Stimulated activated CD8-positive, alpha-beta memory T cell treated with anti-CD3 and anti-CD28 coated beads, Interleukin-2, amount 100 ng/mL, for 48 hours (primary cell): ENCODE measurements at places on chromosomes 4 and X.

DNA sequence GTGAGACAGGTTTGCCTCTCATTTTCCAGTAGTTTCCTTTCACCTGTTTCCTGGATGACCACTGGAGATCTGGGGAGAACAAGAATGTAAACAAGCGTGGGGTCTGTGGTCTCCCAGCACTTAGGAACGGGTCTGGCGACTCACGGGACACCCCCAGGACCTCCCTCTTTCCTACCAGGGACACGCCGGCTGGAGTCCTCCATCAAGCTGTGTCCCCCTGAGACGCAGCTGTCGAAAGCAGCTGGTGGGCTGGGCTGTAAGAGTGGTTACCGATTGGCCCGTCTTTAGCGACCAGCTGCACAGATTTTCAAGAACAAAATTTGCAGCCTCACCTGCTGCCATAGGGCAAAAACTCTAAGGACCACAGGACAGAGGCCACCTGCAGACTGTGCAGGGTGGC lies 11.9 kb downstream of the LRPAP1 start:
- no peak for DNase-seq

DNA sequence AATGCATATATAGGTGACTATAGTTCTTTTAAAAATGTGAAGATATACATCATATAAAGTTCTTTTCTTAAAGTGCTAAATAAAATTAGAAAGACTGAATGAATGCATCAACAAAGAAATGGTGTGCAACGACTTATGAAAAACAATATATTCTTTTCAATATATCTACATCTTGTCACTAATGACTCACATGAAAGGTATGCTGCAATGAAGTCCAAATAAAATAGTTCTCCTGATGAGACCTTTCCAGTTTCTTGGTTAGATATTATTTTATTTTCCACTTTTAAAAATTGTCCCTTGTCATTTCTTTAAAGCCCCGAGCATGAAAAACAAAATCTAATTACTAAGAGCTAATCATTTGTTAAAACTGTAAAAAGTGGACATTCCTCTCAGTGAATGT lies 462.1 kb downstream of the PCDH11X start:
- DNase-seq: no peak

DNA sequence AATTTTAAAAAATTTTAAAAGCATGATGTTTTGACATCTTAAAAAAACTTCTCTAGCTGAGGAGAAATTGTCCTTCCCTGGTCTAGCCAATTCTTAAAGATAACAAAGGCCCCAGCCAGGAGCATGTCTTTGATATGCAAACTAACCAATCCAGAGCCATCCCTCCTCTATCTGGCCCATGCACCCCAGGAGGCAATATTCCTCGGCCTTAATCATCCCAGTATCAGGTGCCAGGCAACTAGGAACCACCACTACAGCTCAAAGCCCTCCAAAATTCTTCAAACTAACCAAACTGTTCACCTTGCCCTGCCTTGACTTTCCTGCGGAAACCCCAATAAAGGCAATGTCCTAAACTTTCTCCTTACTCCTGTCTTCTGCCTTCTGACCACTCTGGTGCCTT lies 97.8 kb upstream of the USP9X start:
- no peak for DNase-seq

- no peak for DNase-seq
Measured at GRCh38 chrX:109624641-109625616, at the start of gene KCNE5. Gene KCNE5 (minus strand): TSS chrX:109625172. CDS start chrX:109625020, 152 bp downstream.

- no peak for DNase-seq
Measured at GRCh38 chr4:73698217-73698616, 42.2 kb upstream of the CXCL8 start.

- DNase-seq: no peak
Measured at GRCh38 chr4:163343604-163344146, at the start of gene NPY5R. Gene NPY5R (plus strand): TSS chr4:163343892. CDS start chr4:163350274, 6,382 bp downstream.

DNA sequence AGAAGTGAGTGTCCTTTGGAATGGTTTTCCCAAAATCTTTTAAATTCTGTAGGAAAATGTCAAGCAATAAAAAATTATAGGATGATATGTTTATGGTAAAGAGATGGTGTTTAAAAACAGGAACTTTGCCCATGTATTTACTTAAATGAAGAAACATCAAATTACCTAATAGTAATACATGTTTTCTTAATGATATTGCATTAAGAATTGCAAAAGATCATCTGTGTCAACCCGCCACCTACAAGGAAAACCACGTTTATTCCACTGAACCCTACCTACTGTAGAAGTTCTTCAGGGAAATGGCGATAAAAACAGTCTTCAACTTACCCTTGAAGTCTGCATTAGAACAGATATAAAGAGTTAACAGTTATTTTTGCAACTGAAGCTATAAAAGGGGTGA lies 67.2 kb upstream of the NDP start:
- no peak for DNase-seq

- no peak for DNase-seq
Measured at GRCh38 chrX:103651151-103651773, 22.5 kb downstream of the TCEAL1 start.

GRCh38 chrX:41153448-41153847 lies 68.2 kb downstream of the USP9X start:
- no peak for DNase-seq

GRCh38 chr4:8295471-8295870 lies 25.9 kb downstream of the HTRA3 start:
- DNase-seq: no peak

DNA sequence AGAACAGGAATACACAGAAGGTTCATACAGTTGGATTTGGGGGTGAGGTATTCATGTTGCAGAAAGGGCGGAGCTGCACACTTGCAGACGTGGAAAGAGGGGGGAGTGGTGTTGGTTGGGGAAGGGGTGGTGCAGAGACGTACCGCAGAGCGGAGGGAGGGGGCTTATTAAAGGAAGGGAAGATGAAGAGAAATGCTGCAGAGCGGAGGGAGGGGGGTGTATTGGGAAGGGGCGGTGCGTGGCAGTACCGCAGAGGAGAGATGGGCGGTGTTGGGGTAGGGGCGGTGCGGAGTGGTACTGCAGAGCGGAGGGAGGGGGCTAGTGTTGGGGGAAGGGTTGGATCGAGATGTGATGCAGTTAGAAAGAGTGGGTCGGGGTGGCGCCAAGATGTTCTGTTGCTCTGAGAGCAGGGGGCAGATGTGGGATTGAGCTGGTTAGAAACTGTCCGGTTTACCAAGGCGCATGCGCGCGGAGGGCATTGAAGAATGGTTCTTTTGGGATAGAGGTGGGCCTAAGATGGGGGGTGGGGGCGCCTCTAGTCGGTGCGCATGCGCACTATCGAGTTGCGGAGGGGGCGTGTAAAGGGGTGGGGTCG lies 900 bp downstream of the TRO start:
- peak; percentile 26 for DNase-seq

GRCh38 chr4:153087671-153088194 lies 116.5 kb upstream of the TRIM2 start:
- no peak for DNase-seq

DNA sequence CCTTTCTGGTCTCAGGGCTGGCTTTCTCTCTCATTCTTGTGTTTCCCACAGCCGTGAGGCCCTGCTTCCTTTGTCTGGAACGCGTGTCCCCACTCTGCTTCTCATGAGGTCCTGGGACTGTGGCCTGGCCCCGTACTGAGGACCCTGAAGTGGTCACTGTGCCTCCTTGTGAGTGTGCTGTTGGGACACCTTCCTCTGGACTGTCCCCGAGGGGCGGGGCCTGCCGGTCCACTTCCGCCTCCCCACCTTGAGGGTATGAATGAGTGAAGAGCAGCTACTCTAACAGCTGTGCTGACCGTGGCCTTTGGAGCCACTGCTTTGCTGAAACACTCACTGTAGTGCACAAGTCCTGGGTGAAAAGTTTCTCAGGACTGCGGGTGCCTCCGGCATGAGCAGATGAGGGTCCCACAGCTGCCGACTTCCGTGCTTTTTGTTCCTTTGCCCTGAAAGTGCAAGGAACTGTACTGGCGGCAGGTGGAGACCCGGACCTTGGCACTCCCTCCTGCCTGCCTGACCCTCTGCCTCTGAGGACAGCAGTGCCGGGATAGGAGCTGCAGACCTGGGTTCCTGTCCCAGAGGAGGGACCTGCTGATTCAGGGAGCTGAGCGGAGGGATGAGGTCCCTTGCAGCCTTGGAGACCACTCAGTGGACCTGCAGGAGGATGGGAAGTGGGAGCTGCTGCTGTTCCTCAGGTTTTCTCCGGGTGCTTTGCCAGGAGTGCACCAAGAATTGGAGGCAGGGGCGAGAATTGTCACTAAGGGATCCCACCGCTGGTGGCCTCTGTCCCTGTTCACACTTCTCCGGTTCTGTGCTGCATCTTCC lies 38.0 kb downstream of the HTT-AS start:
- no peak for DNase-seq
